ENCODE measurements at places on chromosomes 4 and X. TPM values are rescaled to one million over a fixed set of nuclear protein-coding genes. Genes with fewer than 3 reads are reported as not detected.

- DNase-seq = no peak
These were observed 47.4 kb upstream of the HOPX start for GRCh38 chr4:56728512-56728911.

DNA sequence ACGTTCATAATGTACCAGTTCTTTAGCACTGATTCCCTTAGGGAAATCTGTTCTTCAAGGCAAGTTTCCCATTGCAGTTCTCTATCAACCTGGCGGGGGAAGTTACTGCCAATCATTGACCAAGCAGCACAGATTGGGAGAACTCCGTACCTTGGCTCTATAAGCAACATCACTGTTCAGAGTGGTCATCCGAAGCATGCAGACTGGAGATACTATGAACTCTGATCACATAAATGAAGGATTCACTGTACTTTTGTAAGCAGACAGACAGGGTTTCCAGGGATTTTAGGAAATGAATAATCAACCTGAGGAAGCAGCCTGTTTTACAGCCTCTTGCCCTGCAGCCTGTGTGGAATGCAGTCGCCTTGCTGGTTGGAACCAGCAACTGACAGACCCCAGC is 63.8 kb upstream of the WWC2 start:
- no peak for DNase-seq

The RAB41 gene
- not detected for total RNA-seq

The MAGED4B gene
- total RNA-seq = 81.9 TPM

DNA sequence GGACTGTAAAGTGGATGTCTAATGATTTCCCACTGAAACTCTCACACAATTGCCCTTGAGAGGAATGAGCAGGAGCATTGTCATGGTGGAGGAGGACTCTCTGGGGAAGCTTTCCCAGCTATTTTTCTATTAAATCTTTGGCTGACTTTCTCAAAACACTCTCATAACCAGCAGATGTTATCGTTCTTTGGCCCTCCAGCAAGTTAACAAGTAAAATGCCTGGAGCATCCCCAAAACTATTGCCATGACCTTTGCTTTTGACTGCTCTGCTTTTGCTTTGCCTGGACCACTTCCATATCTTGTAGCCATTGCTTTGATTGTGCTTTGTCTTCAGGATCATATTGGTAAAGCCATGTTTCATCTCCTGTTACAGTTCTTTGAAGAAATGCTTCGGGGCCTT is 120.2 kb upstream of the PDE5A start:
- no peak for DNase-seq

The HMX1 gene
- 0.26 TPM for total RNA-seq

The PDGFC gene
- total RNA-seq = 2.1 TPM

DNA sequence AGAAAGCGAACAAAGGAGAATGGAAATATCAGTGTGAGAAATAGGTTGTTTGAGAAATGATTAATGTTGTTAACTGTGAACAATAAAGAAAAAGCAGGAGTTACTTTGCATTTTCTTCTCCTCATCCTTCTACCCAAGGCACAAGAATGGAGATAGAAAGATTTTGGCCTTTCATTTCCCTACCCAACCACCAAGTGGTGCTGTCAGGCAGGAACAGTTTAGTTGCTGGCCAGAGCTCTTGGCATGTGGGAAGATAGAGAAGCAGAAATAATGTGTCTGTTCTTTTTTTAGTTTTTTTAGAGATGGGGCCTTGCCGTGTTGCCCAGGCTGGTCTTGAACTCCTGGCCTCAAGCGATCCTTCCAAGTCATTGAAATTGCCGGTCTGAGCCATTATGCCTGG is 12.8 kb downstream of the HOPX start:
- DNase-seq = no peak

The KLHL13 gene
- 10.0 TPM for total RNA-seq

DNA sequence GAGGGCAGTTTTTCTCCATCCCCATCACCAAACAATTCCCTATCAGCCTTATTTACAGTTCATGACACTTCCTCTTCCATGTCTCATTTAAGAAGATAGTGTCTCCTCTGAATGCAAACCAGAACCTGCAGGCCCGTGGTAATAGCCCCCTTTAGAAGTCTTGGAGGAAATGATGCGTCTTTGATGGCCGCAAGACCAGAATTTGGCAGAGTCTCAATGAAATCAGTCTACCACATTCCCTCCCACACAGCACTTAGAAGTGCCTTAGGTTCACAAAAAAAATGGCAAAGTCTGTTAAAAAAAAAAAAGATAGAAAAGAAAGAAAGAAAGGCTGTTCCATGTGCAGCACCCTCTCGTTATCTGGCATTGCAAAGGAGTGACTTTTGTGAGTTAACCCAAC is 2.1 kb upstream of the KDR start:
- DNase-seq = no peak

- no peak for DNase-seq
These were observed 127.2 kb upstream of the PABPC4L start for GRCh38 chr4:134328741-134329140.

The PPARGC1A gene
- 1.4 TPM for total RNA-seq

GRCh38 chrX:119672426-119672825 is 20.5 kb downstream of the SEPTIN6 start:
- no peak for DNase-seq

DNA sequence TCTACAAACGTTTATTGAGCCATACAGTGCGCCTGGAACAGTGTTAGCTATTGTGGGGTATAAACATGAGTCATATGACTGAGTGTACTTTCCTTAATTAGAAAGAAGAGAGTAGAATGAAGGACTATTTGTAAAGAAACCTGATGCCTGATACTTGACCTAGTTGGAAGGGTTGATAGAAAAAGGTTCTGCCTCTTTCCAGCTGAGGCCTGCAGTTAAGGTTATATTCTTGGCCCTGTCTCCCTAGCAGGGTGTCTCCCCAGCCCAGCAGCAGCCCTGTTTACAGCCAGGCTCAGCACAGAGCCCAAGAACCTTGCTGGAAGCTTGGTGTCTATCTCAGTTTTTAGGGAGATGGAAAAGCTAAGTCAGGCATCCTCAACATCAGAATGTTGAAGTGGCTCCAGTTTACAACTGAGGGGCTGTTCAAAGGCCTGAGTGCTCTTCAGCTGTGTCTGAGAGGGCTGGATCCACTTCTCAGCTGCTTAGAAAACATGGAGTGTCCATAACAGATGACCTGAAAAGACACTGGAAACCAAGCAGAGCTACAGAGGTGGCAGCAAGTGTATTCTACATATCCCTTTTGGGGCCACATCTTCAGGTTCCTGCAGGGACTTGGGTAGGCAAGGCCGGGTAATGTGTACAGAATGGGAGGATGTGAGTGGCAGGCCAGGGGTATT is 21.6 kb downstream of the NYX start:
- no peak for DNase-seq

- no peak for DNase-seq
These were observed 161.1 kb upstream of the NAP1L5 start for GRCh38 chr4:88858752-88859151.

DNA sequence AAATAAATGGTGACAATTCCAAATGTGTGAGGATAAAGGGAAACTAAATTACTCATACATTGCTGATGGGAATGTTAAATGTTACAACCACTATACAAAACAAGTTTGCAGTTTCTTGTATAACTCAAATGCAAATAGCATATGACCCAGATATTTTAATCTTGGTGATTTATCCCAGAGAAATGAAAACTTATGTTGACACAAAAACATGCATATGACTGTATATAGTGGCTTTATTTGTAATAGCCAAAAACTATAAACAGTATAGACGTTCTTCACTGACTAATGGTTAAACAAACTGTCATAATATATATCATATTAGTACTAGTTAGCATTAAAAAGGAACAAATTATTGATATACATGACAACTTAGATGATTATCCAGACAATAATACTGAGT is 619.2 kb downstream of the PDHA2 start:
- no peak for DNase-seq

- DNase-seq = no peak
These were observed 429 bp downstream of the UVSSA start for GRCh38 chr4:1347410-1347864.

DNA sequence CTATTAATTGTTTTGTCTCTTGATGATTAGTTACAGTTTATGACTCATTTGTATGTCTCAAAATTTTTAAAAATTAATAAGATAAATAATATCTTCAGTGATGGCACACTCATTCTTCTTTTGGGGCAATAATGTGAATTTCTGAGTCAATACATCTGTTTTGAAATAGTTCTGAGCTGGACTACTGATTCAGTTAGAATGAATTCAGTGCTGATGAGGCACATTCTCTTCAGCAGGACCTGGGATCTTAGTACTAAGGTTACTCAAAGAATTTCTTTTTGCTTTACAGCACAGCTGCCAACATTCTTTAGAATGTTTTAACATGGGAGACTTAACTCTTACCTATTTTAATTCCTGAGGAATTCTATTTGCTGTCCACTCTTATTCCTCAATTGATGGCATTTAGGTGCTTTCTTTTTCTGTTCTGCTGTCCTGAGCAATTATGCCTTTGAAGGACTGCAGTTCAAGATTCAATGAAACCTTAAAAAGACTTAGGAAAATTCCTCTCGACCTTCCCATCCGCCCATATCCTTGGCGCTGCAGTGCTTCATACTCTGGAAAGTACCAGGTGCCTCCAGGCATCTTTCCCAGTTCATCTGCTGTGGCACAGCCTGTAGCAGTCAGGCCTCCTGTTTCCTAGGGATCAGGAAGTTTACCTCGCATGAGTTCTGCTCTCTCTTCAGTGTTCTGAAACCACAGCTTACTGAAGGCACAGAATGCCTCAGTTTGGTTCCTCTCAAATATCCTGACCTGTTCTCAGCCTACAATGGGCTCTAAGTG is 213.7 kb downstream of the FSTL5 start:
- no peak for DNase-seq

The CXorf65 gene
- total RNA-seq = not detected

DNA sequence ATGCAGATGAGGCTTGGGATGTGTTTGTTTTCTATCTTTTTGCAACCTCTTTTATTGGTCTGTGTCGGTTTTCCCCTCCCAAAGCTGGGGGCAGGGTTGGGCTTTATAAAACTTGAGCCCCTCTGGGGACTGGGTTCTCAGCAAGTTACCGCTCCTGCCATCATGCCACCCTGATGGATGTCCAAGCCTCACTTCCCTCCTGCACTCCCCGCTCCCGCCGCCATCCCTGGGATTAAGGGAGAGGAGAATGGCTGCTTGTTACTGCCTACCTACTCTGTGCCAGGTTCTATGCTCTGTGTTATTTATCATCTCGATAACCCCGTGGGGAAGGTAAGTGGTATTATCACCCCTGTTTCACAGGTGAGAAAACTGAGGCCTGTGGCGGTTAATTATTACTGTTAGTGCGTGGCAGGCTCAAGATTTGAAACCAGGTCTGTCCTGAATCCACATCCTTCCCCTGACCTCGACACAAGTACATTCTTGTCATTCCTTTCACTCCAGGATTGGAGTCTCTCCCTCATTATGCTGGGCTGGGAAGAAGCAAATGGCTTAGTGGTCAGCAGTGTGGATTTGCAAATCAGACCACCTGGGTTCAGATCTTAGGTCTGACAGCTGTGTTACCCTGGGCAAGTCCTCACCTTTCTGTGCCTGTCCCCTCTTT is 4.5 kb downstream of the UBA1 start:
- no peak for DNase-seq

- DNase-seq = no peak
These were observed 29.8 kb downstream of the FGFR3 start for GRCh38 chr4:1822568-1823544.

DNA sequence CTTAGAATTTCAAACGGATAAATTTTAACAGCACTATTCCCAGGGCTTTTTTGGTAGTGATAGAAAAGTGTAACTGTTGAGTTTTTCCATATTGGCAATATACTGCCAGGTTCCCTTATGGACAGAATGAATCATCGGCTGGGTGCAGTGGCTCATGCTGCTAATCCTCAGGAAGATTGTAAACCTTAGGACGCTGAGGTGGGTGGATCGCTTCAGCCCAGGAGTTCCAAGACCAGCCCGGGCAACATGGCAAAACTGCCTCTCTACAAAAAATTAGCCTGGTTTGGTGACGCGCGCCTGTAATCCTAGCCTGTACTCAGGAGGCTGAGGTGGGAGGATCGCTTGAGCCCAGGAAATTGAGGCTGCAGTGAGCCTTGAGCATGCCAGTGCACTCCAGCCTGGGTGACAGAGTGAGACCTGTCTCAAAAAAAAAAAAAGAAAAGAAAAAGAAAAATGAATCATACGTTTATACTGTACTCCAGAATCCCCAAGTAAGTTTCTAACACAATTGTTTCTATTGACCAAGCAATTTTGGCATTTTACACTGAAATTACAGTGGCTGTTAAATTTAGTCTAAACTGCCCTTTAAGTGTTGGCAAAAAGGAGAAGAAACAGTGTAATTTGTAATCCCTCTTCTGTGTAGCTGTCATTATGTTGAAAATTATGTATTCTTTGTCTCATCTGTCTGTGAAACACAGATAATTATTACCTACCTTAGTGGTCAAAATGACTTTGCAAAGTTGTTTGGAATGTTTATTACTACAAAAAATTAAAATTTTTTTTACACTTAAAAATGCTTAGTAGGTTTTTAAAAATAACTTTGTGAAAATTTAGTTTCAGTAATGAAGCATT is 1.8 kb downstream of the SLC30A9 start:
- no peak for DNase-seq

DNA sequence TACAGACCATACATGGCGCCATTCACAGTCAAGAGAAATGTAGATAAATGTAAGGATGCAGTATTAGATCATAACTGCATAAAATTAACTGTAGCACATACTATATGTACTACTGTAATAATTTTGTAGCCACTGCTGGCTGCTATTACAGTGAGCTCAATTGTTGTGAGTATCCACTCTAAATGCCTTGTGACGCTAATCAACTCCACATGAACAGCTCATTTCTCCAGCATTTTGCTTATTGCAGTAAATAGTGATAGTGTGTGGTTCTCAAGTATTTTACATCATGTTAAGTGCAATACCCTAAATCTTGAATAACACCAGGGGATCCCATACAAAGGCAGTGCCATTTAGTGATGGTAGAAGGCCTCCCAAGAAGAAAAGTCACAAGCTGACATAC is 21.2 kb downstream of the FGFBP1 start:
- no peak for DNase-seq

- no peak for DNase-seq
These were observed 219.8 kb downstream of the OR13H1 start for GRCh38 chrX:131763674-131764073.

The HERC6 gene
- total RNA-seq = 4.4 TPM

GRCh38 chr4:4694296-4694772 is 152.5 kb upstream of the STX18 start:
- DNase-seq = peak; percentile 21

GRCh38 chr4:42750856-42751255 is 94.0 kb upstream of the ATP8A1 start:
- no peak for DNase-seq

The FGF13 gene
- total RNA-seq = 36.1 TPM

The DCHS2 gene
- 2.6 TPM for total RNA-seq

- DNase-seq = no peak
These were observed 378.0 kb downstream of the AFF2 start for GRCh38 chrX:148878371-148878770.

DNA sequence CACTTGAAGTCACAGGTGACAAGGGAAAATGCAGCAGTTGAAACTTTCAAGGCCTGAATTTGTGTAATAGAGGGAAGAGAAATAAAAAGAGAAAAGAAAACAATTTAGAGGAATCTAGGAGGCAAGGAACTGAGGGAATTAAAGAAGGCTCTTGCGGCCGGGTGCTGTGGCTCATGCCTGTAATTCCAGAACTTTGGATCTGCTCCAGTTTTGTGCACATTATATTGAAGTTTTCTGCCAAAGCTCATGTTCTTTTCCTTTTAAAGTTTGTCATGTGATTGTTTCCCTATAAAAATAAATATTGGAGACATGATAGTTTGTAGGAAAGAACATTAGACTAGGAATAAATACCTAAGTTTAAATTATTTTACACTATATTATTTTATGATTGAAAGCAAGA is 433.9 kb upstream of the CPEB2 start:
- DNase-seq = no peak

GRCh38 chrX:1358793-1359476 is 22.4 kb downstream of the IL3RA start:
- DNase-seq = no peak

All from H1 (cell line).